ENCODE measurements at places on chromosomes 13 and 19.
A peak's percentile ranks its signal among the peaks of the same experiment; 100 is the strongest.

GRCh38 chr19:3836887-3837286, 32.0 kb downstream of the ZFR2 start:
- no peak for DNase-seq

GRCh38 chr19:35222373-35223015, 6.0 kb downstream of the FAM187B start:
- DNase-seq: no peak

GRCh38 chr13:109156181-109156935, 526.9 kb downstream of the MYO16 start:
- no peak for DNase-seq

GRCh38 chr13:89115307-89115706, 1444.1 kb downstream of the SLITRK5 start:
- no peak for DNase-seq

GRCh38 chr19:56423985-56424353, 19.8 kb downstream of the ZNF583 start:
- no peak for DNase-seq

GRCh38 chr19:29884044-29884443, 58.0 kb upstream of the URI1 start:
- no peak for DNase-seq

GRCh38 chr13:77502104-77502720, 33.3 kb upstream of the SCEL start:
- no peak for DNase-seq

DNA sequence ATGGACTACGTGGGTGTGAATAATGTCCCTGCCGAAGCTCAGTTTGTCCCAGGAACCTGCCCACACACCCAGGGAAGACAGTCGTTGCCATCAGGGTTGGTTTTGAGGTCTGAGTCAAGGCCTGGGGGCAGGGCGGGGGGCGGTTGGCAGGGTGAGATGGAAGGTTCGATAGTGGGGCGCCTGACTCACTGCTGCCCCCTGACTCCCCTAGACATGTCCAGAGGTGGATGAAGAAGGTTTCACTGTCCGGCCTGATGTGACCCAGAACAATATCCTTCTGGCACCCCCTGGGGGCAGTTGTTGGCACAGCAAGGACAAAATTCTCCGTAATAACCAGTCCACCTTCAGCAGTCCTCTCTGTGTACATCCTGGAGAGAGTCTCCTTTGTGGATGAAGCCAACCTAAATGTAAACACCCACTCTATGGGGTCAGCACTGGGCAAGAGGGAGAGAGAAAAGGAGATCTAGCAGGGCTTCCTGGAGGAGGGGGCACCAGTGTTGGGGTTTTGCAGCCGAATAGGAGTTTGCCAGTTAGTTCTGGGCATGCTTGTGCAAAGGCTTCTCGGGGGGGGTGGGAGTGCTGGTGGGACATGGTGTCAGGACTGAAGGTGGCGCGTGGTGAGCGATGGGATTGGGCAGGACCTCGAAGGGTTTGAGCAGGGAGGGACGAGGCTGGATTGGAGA, 19.6 kb upstream of the B3GNT3 start:
- no peak for DNase-seq

GRCh38 chr19:53927739-53928138, 18.7 kb downstream of the CACNG7 start:
- no peak for DNase-seq

GRCh38 chr13:102742506-102742905, 31.1 kb downstream of the TEX30 start:
- DNase-seq: no peak

- DNase-seq: no peak
These were observed 21.2 kb upstream of the MCF2L start for GRCh38 chr13:112947796-112948195.

- no peak for DNase-seq
These were observed 46.1 kb upstream of the GPC6 start for GRCh38 chr13:93180356-93180969.

- no peak for DNase-seq
These were observed 720.5 kb upstream of the PCDH9 start for GRCh38 chr13:67950603-67951002.

DNA sequence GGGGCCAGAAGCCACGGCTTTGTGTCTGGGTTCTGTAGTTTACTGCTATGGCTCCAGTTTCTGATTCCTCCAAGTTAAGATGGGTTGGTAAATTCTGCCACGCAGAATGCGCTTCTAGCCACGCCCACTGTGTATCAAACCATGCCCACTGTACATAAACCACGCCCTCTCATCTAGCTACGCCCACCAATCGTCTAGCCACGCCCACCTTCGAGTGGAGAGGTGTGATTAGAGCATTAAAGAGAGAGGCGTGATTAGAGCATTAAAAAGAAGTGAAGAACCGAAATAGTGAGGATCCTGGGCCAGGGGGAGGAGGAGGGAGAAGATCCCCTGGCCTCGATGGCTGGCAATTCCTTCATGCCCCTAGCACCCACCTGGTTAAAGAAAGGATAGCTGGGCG, 43.7 kb upstream of the ADGRE5 start:
- peak; percentile 31 for DNase-seq

DNA sequence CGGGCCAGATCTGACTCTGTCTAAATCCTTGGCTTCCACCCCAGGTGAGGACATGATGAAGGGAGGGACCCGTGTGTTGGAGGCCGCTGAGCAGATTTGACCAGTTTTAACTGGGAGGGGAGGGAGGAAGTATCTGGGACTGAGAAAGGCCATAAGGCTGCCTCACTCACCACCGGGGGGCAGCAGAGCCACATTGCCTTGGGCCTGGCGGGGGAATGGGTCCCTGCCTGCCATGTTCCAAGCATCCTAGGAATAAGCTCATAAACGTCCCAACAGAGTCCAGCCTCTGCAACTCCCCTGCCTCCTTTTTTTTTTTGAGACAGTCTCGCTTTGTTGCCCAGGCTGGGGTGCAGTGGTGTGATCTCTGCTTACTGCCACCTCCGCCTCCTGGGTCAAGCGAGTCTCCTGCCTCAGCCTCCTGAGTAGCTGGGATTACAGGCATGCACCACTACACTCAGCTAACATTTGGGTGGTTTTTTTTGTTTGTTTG, 15.5 kb downstream of the MAST3 start:
- DNase-seq: peak; percentile 77

- DNase-seq: peak; percentile 12
These were observed 2.0 kb downstream of the ZNF823 start for GRCh38 chr19:11736696-11737095.

DNA sequence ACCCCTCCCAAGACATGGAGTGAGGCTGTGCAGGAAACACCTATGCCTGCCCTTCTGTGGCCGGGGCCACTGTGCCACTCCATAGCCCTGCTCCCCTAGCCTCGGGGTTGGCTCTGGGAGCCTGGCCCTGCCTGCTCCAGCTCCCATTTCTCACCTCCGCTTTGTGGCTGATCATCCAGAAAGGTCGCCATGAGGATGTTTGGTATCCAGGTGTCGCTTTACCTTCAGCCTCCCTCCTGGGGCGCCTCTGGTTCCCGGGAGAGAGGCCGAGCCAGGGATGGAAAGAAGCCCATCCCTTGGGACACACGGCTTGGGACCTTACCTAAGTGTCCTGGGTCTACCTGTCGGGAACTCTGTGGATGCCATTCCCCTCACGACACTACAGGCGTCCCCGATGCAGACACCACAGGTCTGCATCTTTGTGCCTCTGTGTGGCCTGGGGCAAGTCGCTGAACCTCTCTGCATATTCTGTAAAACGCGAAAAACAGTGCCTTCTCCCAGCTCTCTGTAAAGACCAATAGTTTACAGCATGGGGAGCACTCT, 3.4 kb upstream of the MCF2L start:
- DNase-seq: no peak

DNA sequence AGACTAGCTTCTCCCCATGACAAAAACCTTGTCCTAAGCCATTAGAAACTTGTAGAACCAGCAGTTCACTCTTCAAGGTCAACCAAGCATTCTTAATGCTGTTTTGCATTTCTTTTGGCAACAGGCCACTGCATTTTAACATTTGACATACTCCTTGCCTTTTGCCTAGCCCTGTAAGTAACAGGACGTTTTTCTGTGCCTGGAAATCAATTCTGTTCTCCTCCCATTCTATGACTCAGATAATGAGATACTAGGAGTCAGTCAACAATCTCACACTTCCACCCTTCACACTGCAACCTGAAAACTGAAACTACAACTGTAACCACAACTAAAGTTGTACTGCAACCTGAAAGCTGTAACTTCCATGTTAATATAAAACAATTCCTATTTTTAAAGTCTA, 268.7 kb downstream of the MZT1 start:
- DNase-seq: no peak

DNA sequence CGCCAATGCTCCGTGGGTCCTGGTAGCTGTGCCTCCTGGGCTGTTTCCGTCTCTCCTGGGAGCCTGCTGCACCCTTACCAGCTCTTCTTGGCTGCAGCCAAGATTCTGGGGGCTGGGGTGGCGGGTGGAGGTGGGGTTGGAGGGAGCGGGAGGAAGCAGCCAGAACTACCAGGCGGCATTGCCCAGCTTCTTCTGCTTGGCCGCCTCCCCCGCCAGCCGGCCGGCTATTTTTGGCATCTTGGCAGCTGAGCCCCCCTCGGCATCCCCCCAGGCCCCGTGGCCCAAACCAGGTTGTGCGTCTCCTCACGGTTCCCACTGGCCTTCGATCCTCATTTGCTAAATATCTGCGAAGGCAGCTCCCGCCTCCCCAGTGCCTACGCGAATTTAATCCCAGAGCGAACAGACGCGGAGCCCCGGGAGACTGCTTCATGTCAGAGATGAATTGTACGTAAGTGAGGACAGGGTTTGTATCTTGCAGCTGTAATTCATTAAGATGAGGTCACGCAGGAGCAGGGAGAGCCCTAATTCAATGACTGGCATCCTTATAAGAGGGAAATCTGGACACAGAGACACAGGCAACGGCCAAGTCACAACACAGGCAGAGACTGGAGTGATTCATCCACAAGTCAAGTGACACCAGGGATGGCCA, 12.8 kb upstream of the PEAK3 start:
- DNase-seq: no peak

GRCh38 chr19:14168259-14168972, 32.0 kb upstream of the ASF1B start:
- DNase-seq: no peak

GRCh38 chr19:48645620-48646000, 377 bp downstream of the CA11 start:
- no peak for DNase-seq

GRCh38 chr19:13962699-13963602, 10.6 kb downstream of the DCAF15 start:
- no peak for DNase-seq

DNA sequence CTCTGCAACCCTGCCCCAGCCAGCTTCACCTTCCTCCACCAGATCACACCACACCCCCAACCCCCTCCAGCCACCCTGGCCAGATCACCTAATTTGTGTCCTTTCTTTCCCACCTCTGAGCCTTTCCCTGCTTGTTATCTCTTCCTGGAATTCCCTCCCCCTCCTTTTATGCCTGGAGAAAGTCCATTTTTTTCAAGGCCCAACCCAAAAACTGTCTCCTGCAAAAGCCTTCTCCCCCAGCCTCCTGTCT, 5.3 kb upstream of the TLE2 start:
- no peak for DNase-seq

DNA sequence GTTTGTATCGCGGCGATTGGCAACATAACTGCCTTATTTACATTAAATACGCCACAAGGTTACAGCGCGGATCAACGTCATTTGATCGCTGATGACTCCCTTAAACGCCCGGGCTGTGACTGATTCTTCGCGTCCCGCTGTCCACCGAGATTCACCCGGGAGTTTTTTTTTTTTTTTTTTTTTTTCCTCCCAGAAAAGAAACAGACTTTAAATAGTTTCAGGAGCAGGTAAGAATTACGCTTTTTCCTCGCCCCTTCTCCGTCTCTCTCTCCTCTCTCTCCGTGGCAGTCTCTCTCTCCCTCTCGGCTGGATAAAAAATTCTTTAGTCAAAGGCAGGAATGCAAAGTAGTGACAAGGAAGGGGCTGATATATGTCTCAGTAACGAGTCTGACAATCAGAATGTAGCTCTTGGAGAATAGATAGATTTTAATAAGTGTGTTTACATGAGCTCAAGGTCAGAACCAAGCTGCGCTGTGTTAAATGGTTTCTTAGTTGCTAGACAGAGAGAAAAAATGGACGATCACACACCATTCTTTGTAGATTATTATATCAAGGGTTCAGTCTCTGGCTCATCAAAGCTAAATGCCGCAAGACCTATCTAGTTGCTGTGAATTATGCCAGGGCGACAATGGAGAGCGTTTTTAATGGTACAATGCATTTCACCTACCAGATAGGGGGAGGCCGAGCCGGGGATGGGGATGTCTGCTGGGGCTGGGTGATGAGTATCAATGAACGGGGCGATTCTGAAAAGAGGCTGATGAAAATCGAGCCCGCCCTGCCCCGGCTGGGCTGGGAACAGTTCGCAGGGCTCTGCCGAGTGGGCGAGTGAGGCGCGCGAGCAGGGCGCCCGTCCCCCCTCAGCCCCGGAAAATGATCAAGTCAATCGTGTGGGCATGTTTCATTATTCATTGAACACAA, 147.2 kb upstream of the ZNF536 start:
- DNase-seq: peak; percentile 21

DNA sequence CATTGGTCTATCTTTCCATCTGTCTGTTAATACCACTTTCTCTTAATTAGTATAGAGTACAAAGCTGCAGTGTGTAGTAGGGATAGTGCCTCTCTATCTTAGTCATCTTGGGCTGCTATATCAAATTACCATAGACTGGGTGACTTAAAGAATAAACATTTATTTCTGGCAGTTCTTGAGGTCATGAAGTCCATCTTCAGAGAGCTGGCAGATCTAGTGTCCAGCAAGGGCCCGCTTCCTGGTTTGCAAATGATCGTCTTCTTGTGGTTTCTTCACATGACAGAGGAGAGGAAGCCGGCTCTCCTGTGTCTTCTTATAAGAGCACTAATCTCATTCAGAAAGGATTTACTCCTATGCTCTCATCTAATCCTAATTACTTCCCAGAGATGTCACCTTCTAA, 6.1 kb downstream of the ZNF700 start:
- DNase-seq: no peak

DNA sequence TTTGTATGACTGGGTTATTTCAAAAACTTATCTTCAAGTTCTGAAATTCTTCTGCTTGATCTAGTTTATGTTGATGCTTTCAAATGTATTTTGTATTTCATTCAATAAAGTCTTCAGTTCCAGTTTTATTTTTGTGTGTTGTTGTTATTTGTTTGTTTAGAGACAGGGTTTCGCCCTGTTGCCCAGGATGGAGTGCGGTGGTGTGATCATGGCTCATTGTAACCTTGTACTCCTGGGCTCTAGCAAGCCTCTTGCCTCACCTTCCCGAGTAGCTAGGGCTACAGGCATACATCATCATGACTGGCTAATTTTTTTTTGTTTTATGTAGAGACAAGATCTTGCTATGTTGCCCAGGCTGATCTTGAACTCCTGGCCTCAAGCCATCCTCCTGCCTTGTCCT, 40.3 kb upstream of the ARHGEF7 start:
- no peak for DNase-seq

GRCh38 chr19:6062274-6062673, 48.0 kb downstream of the RFX2 start:
- peak; percentile 53 for DNase-seq

DNA sequence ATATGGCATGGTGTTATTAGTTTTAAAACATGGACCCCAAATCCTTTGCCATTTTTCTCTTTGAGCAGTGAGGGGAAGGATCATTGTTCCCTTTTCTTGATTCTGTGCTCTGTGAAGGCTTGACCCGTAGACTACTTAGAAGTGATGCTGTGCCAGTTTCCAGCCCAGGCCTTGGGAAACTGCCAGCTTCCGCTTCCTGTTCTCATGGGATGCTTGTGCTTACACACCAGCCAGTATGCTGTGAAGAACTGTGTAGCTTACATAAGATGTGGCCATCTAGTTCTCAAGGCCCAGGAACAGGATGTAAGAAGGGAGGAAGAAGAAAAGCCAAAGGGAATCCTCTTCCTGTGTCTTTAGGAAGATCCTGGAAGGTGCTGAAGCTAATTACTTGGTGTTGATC, 180.9 kb downstream of the PCCA start:
- DNase-seq: no peak

- DNase-seq: peak; percentile 94
These were observed at the start of gene NUP58 for GRCh38 chr13:25301347-25302113. Gene NUP58 (plus strand): TSS chr13:25301625. CDS start chr13:25301774, 149 bp downstream.
